T-helper 2 cell (primary cell): ENCODE measurements at places on chromosomes 13 and 19.

GRCh38 chr19:4566402-4567051, 7.0 kb upstream of the SEMA6B start:
- no peak for DNase-seq

DNA sequence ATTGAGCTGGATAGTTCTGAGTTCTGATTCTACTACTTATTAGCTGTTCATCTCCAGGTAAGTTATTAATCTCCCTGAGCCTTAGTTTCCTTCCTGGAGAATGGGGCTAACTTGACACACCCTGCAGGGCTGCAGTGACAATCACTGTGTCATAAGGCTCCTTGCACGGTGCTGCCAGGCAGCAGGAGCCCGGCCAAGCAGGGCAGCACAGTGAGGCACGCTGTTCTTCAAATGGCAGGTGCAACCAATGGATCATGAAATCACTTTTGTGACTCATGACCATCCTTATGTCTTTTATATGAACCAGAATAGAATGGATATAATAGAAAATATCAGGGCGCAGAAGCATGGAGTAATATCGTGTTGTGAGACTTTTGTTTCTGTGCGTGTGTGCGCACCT, 242.6 kb downstream of the ABCC4 start:
- no peak for DNase-seq

DNA sequence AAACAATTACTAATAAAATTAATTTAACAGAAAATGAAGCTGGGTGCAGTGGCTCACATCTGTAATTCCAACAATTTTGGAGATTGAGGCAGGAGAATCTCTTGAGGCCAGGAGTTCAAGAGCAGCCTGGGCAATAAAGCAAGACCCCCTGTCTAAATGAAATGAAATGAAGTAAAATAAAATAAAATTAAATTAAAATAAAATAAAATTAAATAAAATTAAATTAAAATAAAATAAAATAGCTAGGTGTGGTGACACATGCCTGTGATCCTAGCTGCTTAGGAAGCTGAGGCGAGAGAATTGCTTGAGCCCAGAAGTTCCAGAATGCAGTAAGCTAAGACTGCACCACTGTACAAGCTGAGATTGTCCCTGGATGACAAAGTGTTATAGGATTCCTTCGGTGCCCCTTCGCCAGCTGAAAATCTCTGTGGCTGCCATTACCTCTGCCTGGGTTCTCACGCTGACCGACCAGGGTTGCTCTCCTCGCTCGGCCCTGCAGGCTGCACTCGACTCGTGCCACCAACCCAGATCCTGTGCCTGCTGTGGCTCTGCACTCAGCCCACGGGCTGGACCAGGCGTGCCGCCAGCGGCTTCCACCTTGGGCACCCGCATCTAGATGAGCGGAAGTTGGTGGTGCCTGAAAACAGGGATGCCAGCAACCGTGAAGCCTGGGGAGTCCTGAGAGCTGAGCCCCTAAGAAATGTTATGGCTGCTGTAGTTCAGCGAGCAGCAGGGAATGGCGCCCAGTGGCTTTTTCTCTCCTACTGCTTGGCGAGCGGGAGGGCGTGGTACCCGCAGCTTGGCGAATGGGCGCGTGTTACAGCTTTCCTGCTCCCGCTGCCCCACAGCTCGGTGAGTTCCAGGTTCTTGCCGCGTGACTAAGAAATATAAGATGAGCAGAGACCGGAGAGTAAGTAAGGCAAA, 539.2 kb upstream of the PCDH9 start:
- no peak for DNase-seq

DNA sequence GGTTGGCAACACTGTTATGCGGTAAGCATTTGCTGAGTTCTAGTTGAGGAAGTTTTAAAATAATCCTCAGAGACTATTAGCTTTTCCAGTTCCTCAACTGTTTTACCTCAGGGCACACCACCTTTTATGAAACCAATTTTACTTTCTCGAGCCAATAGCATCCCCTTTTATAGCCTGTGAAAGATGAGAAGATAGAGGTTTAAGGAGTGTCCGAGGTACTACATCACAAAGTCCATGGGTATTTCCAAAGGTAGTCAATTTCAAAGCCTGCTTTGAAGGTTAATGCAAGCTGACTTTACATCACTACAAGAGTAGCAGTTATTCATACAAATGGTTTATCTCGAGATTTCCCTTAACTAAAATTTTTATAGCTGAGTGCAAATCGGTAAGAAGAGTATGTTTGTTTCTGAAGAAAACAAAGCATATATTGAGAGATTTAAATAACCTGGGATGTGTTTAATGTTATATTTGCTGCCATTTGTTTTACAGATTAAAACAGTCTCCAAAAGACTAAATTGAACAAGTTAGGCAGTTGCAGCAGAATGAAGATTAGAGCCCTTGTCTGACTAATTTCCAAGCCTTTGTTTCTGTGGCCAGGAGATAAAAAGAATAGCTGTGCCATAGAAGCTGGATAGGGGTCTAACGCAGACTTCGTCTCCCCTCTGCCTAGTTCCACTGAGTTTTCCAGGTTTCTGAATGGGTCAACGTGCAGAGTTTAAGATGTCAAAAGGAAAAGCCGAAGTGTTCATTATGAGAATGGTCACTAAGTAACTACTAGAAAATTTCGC, 74.7 kb upstream of the TRPC4 start:
- DNase-seq: no peak

DNA sequence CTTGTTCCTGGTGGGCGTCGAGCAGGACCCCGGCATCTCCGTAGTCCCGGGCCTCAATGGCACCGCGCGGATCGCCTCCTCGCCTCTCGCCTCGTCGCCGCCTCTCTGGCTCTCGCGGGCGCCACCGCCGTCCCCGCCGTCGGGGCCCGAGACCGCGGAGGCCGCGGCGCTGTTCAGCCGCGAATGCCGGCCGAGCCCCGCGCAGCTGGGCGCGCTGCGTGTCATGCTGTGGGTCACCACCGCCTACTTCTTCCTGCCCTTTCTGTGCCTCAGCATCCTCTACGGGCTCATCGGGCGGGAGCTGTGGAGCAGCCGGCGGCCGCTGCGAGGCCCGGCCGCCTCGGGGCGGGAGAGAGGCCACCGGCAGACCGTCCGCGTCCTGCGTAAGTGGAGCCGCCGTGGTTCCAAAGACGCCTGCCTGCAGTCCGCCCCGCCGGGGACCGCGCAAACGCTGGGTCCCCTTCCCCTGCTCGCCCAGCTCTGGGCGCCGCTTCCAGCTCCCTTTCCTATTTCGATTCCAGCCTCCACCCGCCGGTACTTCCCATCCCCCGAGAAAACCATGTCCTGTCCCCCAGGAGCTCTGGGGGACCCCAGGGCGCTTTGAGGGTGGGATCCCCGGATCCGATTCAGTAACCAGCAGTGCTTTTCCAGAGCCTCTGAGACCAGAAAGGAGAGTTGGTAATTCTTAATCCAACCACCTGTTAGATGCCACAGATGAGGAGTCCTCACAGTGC, 885 bp downstream of the MLNR start:
- no peak for DNase-seq

GRCh38 chr13:112851107-112852038, 117.6 kb upstream of the MCF2L start:
- DNase-seq: no peak

GRCh38 chr13:107144432-107144831, 576.5 kb upstream of the ARGLU1 start:
- no peak for DNase-seq

- no peak for DNase-seq
These were observed 1255.5 kb upstream of the SLC10A2 start for GRCh38 chr13:104321756-104322155.

GRCh38 chr19:44723299-44723951, 24.5 kb downstream of the CEACAM16 start:
- DNase-seq: no peak

DNA sequence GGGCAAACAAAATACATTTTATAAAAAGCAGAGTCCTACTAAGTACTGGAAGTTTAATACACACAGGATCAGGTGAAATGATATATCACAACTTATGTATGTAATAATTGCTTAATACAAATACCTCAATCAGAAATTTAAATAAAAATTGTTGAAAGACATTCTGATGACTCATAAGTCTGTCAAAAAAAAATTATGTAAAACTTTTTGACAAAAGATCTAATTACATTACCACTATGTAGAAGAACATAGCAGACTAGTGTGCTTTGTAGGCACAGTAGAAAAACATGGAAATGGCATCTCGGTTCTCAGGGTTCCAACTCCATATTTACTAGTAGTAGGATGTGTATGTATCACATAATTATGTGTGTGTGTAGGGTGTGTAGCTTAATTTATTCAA, 156.2 kb downstream of the DNAJC3 start:
- no peak for DNase-seq

DNA sequence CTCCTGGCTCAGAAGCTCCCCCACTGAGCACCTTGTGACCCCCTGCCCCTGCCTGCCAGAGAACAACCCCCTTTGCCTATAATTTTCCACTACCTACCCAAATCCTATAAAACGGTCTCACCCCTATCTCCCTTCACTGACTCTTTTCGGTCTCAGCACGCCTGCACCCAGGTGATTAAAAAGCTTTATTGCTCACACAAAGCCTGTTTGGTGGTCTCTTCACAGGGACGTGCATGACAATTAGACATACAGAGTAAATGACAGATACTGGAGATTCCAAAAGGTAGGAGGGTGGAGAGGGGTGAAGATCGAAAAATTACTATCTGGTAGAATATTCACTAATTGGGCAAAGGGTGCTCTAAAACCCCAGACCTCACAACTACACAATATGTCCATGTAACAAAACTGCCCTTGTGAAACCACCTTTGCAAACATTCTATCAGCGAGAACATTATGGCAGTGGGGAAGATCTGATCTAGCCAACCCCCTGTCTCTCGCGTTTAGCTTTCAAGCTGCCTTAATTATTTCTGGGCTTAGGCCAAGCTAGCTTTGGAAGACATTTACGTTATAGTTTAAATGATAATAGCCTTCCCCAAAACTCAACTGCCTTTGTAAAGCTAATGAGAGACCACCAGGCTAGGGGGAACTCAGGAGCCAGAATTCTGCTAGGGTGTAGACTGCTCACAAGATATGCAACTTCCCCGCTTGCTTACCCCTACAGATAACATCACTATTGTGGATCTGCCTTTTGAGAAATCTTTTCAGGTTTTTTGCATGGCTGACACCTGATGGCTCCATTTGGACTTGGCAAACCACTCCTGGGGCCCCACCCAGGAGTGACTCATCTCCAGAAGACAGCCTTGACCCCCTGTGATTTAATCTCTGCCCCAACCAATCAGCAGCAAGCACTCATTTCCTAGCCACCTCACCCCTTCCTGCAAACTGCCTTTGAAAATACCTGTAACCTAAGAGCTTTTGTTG, 1534.0 kb upstream of the SPRY2 start:
- no peak for DNase-seq

DNA sequence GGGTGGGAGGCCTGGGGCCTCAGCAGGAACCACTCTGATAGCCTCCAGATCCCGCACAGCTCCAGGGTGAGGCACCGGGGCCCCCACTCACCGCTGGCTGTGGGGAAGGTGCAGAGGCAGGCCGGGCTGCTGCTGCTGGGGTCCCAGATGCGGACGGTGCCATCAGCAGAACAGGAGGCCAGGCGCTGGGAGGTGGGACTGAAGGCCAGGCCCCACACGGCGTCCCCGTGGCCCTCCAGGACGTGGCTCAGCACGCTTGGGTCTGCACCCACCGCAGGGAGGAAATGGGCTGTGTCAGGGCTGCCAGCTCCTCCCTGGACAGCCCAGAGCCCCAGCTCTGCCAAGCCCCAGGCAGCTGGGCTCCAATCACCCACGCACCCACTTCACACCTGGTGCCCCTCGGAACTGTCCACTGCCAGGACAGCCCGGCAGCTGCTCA, 6.1 kb upstream of the PRKD2 start:
- no peak for DNase-seq

GRCh38 chr13:93522501-93522900, 295.9 kb downstream of the GPC6 start:
- DNase-seq: no peak

GRCh38 chr13:110392510-110393240, 85.6 kb downstream of the COL4A2 start:
- no peak for DNase-seq

GRCh38 chr19:49430678-49431329, 5.6 kb downstream of the GFY start:
- no peak for DNase-seq

DNA sequence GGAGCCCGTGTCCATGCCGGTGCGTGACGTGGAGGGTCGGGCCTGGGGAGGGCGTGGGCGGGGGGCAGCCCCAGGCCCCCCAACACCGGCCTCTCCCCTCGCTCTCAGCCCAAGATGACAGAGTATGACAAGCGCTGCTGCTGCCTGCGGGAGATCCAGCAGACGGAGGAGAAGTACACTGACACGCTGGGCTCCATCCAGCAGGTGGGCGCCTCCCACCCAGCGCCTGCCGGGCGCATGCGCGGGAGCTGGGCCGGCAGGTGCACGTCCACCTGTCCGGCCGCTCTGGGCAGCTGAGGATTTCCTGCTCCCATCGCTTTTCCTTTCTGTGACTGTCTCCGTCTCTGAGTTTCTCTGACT, 49.8 kb downstream of the VAV1 start:
- DNase-seq: no peak

- no peak for DNase-seq
These were observed 293.7 kb downstream of the POU4F1 start for GRCh38 chr13:78309497-78310180.

DNA sequence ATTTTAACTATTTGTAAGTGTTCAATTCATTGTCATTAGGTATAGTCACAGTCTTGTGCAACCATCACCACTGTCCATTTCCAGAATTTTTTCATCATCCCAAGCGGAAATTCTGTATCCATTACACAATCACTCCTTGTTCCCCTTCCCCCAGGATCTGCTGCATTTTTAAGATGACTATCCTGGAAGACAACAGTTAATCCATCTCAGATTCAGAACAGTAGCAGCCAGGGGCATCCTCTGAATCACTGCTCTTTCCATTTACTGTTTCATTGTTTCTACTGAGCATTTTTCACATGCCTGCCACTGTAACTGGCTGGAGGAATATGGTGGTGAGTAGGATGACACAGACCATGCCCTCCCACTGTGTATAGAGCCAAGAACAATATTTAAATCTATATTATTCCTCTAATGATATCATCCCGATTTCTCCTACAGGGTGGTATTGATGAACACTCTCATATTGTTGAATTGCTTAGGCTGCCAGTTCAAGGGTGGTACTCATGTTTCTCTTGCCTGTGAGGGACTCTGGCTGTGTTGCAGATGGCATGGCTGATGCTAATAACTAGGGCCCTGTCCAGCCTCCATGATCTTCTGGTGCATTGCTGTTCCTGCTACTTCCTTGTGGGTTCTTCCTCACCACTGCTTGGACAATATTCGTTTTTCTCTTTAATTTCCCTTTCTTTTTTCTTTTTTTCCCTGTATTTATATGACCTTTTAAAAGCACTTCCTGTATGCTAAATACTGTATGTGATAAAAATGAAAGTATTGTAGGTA, 59.0 kb downstream of the WDFY2 start:
- no peak for DNase-seq

DNA sequence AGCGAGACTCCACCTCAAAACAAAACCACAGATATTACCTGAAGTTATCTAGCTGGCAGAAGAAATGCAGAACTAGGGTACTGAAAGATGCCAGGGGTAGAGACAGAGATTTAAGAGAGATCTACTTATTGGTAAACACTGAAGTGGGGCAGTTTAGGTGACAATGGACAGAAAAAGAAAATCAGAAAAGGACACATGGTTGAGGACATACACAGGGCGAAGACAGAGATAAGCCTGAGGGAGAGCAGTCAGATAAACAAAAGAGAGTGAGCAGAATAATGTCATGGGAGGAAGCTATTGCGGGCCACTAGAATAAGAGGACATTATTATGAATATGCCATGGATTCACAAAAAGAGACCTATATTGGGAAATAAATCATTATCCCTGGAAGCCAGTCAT, 3.3 kb downstream of the NEK5 start:
- no peak for DNase-seq

- no peak for DNase-seq
These were observed at the start of gene NCCRP1 for GRCh38 chr19:39196860-39197562. Gene NCCRP1 (plus strand): TSS chr19:39196964. CDS start chr19:39196983, 19 bp downstream.
